Central memory CD4-positive, alpha-beta T cell (primary cell): ENCODE measurements at places on chromosomes 2 and 18.

DNA sequence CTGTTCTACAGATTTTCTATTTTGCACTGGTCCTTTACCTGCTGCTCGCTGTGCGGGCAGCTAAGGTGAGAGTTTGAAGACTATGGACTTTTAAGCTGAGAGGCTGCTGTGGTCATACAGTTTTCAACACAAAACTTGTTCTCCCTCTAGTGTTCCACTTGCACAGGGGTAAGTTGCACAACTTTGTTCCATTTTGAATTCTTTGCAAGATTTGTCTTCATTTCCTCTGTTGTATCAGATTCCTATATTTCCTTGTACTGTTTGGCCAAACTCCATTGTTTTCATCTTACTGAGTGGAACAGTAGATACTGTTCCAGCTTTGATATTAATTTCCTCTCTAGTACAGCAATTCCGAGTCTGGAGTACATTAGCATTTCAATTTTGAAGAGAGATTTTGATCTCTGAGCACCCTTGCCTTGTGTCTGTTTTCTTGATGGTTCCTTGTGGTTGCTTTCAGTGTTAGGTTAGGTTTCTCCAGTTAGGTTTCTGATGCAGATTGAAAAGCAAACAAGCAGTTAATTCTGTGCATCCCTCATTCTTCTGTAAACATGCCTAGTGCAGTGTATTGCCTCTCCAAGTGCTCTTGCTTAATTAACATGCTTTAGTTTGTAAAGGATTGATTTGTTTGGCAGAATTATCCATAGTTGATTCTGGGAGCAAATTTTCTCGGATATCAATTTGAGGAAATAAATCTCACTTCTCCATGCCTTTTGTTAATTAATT lies 188.8 kb downstream of the PTPRM start:
- no peak for DNase-seq

DNA sequence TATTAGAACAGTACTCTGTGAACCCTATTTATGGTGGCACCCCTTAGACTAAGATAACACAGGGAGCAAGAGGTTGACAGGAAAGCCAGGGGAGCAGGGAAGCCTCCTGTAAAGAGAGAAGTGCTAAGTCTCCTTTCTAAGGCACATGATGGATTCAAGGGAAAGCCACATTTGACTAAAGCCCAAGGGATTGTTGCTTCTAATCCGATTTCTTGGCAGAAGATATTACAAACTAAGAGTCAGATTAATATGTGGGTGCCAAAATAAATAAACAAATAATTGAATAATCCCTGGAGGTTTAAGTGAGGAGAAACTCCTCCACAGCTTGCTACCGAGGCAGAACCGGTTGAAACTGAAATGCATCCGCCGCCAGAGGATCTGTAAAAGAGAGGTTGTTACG lies 333.2 kb downstream of the SOX11 start:
- DNase-seq = no peak

GRCh38 chr2:165443511-165443910 lies 26.0 kb upstream of the CSRNP3 start:
- no peak for DNase-seq

GRCh38 chr18:21112543-21113105 lies 1.0 kb upstream of the ROCK1 start:
- DNase-seq = no peak

DNA sequence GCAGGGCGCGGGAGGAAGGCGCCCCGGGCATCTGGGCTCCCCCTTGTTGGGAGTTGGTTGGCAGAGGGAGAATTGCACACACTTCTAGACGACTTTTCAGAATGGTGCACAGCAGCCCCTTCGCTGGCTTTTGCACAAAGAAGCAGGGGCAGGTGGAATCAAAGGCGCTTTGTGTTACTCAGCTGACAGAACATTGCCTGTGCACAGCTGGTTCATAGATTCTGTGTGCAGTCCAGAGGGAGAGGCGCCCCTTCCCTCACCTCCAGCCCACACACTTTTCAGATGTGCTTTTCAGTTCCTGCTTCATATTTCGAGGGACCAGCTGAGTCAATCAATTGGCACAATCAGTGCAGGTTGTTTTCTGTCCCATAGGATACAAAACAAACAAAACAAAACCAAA lies 348.4 kb upstream of the RAB12 start:
- DNase-seq = no peak

DNA sequence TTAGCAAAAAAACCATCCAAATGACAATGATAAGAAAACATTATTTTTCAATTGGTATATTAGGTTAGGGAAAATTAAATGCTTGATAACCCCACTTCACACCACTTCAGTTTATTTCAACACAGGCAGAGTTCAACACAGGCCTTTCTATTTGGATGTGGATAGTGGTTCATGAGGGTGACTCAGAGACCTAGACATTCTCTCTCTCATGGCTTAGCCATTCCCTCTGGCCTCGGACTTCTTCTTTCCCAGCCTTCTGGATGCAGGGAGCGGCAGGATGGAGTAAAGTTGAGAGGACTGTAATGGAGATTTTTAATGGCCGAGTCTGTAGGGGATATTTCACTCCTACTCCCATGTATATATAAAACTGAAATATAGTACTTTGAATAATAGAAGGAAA lies 109.7 kb downstream of the CTNNA2 start:
- DNase-seq = no peak

GRCh38 chr2:64737547-64737946 lies 83.8 kb upstream of the SERTAD2 start:
- DNase-seq = no peak

- no peak for DNase-seq
Measured at GRCh38 chr2:133062931-133063665, 393.1 kb upstream of the LYPD1 start.
